ENCODE measurements at places on chromosomes 16 and 17.
A peak's percentile ranks its signal among the peaks of the same experiment; 100 is the strongest.

DNA sequence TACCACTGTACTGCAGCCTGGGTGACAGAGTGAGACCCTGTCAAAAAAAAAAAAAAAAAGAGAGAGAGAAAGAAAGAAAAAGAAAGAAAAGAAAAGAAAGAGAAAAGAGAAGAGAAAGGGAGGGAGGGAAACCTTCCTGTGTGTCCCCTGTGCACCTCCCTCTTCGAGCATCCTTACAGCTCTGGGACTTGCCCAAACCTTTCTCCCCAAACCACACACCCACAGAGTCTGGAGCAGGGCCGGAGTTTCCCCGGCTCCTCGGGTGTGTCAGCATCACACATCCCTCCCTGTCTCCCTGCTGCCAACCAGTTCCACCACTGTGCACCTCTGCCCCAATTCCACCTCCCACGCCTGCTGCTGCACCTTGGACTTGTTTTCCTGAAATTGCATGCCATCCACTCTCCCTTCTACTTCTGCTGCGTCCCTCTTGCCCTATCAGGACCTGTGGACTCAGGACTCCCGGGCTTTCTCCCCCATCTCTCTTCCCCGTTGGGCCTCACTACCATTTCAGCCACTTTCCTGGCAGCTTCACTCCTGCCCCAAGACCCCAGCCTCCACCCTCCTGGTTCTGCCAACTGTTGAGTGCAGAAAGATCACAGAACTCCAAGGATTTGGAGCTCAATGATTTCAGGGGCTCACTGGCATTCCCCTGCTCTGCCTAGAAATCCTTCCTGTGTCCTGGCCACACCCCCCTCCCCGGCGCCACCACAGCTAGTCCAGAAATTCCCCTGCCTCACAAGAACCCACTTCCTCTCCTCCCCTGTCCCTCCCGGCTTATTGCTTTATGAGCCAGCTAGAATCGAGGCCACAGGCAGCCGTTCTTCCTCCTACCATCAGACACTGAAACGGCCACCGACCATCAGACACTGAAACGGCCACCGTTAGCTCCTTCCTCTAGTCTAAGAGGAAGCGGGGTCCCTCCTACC, 3.7 kb upstream of the CDK3 start:
- DNase-seq, result peak; percentile 83

DNA sequence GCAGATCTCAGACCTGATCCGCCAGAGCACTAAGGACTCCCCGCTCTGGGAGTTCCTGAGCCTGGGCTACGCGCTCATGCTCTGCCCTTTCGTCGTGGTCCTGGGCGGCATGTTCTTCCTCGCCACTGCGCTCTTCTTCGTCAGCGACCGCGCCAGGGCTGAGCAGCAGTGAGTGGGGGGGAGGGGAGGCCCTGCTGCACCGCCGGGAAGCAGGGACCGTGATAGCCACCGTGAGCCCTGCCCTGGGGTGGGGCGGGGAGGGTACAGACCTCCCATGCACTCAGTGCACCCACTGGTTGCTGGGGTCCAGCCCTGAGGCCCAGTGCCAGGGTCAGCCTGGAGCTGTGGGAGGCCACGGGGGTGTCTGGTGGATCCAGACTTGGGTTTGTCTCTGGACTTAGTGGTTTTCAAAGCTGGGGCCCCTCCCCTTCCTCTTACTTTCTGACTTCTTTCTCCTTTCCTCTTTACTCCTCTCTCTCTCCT, 18.9 kb downstream of the MYBBP1A start:
- no peak for DNase-seq

GRCh38 chr17:79803997-79804855, 7.3 kb upstream of the CBX8 start:
- DNase-seq, result no peak

DNA sequence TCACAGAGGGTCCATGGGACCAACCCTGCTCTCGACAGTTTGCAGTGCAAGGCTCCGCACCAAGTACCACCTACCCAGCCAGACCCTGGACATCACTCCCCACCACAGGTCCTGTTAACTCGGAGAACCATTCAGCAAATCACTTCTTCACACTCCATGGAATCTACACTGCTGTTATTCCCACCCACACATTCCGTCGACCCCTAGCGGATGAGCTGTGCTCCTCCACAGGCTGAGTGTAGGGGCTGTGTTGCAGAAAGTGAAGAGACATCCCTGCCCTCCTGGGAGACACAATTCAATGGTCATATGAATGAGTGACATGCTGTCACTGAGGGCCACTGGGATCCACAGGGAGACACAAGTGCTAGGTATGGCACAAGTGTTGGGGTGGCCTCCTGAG, 27.5 kb downstream of the MPG start:
- no peak for DNase-seq

GRCh38 chr17:35617505-35617904, 30.4 kb downstream of the AP2B1 start:
- DNase-seq, result no peak

- DNase-seq, result no peak
Measured at GRCh38 chr17:77564278-77564920, 394.1 kb upstream of the TNRC6C start.

GRCh38 chr17:82687375-82687861, 11.1 kb downstream of the RAB40B start:
- DNase-seq, result no peak

DNA sequence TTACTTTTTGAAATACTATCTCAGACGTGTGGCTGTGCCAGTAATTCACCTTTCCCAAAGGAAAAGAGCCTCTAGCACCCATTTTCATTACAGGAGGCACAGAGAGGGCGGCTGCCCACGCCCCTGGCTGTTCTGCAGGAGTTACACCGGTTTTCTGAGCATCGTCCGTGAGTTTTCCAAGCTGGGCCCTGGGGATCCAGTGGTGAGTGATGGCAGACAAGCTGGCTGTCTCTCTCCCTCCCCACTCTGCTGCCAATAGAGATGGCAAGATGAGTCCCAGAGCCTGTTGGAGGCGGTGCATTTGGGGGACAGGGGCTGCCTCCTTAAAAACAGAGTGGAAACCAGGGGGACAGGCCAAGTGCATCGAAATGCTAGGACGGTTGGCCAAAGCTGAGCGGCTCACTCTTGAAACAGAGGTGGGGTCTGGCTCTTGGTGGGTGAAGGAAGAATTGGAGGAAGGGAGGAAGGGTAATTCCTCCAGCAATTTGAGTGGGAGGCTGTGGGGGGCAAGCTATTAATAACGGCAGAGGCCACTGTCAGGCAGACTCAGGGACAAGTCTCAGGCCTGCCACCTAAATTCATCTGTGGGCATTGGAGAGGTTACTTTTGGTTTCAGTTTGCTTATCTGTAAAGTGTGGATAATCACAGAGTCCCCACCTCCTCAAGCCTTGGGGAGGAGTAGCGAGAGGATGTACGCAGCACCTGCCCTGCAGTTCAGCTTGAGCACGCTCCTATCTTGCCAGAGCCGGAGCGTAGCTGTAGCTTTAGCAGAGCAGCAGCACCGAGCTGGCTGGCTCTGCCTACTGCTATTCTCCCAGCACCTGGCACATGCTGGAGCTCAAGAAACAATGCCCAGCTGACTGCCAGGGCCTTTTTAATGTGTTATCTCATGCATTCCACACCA, 7.5 kb upstream of the NOS2 start:
- peak; percentile 95 for DNase-seq

DNA sequence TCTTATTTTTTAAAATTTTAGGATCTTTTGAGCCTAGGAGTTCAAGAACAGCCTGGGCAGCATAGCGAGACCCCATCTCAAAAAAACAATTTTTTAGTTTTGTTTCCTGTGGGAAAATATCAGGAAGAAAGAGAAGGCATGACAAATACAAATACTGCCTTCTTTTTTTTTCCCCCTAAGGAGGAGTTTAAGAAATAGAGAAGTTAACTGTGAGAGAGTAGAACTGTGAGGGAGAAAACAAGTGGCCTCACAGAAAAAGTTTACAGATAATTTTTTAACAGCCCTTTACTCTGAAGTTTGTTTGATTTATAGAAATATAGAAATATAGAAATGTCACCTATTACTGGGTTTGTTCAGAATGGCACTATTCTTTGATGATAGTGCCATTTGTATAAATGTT, 21.1 kb downstream of the TTYH2 start:
- DNase-seq, result peak; percentile 64

GRCh38 chr17:6422654-6423241, 12.2 kb downstream of the AIPL1 start:
- no peak for DNase-seq

DNA sequence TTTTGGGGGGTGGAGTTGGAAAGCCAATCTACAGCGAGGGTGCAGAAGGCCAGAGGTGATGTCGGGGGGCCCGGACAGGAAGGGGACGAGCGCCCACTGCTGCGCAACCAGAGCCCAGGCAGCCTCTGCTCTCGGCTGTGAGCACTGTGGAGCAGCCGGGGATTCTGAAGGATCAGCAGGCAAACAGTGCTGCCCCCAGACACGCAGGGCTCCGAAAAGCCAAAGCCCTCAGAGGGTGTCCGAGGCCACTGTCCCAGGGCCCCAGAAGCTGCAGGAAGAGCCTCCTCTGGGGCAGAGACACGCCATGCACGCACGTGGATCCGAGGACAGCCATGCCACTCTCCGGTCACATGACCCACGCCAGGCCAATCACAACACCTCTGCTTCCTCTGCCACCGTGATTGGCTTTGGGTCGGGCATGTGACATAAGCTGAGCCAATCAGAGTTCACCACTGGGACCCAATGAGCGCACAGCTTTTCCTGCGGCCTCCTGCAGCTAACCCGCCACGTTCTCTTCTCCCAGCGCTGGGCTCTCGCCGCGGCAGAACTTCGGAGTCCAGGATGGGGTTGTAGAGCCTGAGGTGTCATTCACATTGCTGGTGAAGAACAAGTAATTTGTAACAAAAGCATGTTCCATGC, 40.7 kb downstream of the ACTG1 start:
- no peak for DNase-seq

DNA sequence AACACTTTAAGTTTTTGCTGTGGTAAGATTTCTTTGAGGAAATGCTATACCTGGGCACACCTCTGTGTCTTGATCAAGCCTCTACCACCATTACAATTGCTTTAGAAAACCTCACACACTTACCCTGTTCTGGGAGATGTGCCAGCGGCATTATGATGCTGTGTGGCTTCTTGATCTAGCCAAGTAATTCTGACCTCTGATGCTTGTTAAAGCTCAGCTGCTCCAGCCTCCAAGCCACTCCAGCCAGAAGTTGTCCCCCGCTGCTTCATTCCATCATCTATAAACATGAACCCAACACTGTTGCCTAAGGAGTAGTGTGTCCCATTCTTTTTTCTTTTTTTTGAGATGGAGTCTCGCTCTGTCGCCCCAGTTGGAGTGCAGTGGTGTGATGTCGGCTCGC, 60.1 kb downstream of the CYLD start:
- no peak for DNase-seq

- peak; percentile 43 for DNase-seq
Measured at GRCh38 chr17:75625813-75626486, 7.3 kb upstream of the SMIM5 start.

DNA sequence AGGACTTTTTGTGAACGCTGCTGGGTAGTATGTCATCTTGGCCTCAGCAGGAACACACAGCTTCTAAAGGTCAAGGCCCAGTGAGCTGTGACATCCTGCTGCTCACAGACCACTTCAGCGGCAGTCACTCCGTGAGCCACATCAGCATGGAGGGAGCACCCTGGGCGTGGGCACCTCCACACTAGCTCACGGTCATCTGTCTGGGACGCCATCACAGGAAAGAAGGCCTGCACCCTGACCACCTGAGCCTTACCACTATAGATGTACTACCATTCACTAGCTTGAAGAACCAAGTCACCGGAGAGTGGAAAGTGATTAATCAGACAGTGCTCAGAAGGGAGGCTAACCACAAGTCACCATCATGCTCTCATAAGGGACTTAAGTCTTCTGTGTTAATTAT, 3.3 kb downstream of the AXIN1 start:
- DNase-seq, result no peak

DNA sequence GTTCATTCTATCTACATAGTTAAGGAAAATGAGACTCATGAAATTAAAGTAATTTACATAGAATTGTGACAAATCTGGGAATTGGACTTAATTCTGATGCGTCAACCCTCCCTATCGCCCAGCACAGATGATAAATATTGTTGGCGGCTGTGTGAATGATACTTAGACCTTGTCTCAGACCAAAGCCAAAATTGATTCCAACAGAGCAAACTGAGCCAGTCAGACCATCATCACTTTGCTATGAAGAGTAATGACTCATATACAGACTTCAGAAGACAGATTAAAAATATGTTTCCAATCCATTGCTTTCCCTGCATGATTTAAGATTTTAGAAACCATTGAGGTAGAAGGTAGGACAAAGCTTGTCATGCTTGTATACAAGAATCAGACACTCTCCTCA, 1156.7 kb upstream of the CDH8 start:
- DNase-seq, result no peak

GRCh38 chr17:55580596-55581133, 69.4 kb upstream of the SMIM36 start:
- no peak for DNase-seq

DNA sequence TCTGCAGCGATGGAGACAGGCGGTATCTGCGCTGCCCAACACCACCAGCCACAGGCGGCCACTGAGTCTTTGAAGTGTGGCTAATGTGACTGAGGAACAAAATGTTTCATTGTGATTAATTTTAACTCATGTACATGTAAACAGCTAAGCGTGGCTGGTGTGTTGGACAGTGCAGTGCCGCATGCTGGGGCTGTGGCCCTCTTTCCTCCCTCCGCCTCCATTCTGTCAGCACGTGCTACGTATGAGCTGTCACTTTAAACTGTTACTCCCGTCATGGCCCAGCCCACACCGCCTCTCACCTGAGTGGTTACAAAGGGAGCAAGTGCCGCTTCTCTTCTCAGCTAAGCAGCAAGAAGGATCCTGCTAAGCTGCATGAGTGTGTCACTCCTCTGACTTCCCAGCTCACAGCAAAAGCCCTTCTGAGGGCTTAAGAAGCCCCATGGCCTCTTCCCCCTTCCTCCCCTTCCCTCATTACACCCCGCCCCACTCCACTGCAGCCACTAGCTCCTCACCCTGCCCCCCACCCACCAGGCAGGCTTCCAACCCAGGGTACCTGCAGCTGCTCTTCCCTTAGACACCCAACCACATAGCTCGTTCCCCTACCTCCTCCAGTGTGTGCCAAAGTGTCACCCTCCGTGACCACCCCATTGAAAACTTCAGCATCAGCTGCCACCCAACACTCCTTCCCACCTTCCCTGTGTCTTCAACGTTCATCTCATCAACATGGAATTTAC, 15.0 kb downstream of the HASPIN start:
- DNase-seq, result no peak

- peak; percentile 22 for DNase-seq
Measured at GRCh38 chr17:2782055-2782454, 14.2 kb upstream of the RAP1GAP2 start.

DNA sequence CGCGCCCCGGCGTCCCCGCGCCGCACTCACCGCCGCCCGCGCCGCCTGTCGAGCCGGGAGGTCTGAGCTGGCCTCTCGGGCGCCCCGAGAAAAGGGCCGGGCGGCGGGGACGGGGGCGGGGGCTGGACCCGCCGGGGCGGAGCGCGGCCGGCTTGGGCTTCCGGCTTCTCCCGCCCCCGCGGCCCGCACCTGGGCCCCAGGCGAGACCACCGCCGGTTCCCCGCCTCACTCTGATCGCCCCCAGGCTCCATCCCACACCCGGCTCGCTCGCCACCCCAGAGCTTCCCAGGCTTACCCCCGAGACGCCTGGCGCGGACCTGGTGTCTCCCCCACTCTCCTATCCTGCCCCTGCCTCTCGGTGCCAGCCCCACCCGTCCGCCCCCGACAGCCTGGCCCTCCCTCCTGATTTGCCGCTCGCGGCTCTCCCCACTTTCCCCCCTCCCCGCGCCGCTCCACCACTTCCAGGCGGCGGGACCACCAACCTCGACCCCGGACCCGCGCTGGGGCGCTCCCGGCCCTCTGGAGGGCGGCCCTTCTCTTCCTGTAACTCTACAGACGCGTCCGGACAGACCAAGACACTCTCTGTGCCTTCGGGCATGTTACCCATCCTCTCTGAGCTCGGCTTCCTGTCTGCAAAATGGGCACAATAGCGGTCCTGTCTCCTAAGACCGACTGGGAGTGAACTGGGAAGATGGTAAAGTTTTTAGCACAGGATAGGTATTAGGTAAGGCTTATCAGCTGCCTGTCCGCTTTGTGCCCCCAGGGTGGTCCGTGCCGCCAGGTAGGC, at the start of gene LITAF:
LITAF (minus strand) TSS at position 64 of the 787 bp plus-strand sequence. CDS start 30,189 bp downstream, outside the sequence.
- no peak for DNase-seq

Data from OCI-M1 (cell line).